Esophagus squamous epithelium (tissue), 5 donors: ENCODE measurements at places on chromosomes 1 and 21.

DNA sequence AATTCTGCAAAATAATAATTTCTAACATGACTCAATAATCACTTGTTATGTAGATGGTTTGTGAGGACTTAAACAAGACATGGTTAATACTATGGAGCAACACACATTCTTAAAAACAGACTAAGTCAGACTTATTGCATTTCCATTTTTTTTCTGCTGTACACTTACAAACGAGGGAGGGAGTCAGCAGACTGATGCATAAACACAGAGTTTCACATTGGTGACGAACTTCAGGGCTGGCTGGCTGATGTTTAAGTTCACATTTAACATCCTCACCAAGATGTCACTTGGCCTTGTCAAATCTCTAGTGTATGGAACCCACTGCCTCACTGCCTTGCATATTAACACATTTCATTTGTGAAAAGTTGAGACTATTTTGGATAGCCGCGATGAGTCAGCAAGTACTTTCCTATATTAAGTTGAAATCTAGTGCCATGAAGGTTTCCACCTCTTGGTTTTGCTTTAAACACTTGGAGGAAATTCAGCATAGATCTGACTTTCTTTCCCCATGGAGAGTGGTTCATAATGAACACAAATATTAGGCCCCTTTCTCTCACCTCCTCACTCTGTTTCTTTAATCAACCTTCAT, 337.5 kb upstream of the RUNX1 start:
- DNase-seq: no peak

DNA sequence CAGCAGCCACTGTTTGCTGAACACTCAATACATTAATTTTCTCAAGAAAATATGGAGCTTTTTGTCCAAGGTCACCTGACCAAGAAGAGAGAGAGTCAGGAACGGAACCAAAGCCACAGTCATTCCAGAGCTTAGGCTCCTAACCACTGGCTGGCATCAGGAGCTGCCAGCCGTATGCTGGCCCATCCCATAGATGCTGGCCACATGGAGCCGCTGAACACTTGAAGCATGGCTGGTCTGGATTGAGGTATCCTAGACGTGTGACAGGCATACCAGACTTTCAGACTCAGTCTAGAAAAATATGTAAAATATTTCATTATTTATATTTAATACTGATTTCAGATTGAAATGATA, 458.7 kb downstream of the MATN1 start:
- DNase-seq: no peak

- DNase-seq: no peak
Observed at GRCh38 chr1:114192328-114192727, 38.7 kb upstream of the SYT6 start.

DNA sequence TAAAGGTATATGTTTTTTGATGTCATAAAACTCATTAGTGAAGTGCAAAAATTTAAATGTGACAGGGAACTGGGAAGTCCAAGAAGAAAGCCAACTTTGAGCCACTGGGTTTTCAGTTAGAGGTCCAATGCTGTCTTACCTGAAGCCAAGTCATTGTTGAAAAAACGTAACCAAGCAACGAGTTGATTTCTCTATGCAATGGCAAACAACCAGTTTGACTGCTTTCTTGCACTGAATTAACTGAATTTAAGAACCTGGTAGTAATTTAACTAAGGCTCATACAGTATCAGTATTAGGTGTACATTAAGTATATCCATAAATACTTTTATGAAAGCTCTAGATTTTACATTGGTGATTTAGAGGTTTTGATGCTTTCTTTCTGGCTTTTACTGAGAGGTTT, 20.2 kb upstream of the S1PR1 start:
- no peak for DNase-seq

- DNase-seq: no peak
Observed at GRCh38 chr21:27132266-27132665, 165.4 kb upstream of the ADAMTS5 start.

DNA sequence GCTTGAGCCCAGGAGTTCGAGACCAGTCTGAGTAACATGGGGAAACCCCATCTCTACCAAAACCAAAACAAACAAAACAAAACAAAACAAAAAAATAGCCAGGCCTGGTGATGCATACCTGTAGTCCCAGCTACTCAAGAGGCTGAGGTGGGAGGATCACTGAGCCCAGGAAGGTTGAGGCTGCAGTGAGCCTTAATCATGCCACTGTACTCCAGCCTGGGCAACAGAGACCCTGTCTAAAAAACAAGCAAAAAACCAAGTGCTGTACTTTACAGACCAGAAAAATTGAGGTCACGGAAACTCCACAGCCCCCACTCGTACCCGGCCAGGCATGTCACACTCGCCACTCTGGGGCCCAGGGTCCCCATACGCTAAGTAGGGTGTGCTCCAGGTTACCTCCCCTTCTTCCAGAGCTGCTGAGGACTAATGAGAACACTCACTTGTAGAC, 22.9 kb downstream of the ATP2B4 start:
- no peak for DNase-seq

DNA sequence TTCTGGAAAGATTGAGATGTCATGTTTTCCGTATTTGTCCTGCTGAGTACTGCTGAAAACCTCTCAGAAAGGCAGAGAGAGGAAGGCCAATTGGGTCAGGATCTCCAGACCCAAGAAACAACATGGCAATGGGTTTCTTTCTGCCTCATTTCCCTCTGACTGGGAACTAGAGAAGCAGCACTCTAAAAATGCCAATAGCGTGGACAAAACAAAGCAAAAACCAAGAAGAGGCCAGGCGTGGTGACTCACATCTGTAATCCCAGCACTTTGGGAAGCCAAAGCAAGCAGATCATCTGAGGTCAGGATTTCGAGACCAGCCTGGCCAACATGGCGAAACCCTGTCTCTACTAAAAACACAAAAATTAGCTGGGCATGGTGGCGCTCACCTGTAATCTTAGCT, 18.3 kb downstream of the TNFRSF9 start:
- DNase-seq: no peak

- DNase-seq: no peak
Observed at GRCh38 chr1:72006092-72006491, 276.2 kb downstream of the NEGR1 start.

DNA sequence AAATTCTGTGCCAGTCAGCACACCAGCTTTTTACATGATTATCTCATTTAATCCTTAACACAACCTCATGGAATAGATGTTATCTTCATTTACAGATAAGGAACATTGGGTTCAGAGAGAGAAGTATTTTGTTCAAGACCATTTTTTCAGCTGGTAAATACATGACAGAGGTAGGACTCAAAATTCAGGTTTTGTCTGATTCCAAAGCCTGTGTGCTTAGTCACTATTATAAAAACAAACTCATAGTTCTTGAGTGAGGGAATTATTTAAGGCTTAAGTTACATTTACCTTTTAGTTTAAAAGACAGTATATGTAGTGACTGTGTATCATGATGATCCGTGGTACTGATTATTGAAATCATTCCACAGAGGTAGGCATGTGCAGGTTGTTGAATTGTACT, 125.2 kb downstream of the MAGI3 start:
- DNase-seq: no peak

DNA sequence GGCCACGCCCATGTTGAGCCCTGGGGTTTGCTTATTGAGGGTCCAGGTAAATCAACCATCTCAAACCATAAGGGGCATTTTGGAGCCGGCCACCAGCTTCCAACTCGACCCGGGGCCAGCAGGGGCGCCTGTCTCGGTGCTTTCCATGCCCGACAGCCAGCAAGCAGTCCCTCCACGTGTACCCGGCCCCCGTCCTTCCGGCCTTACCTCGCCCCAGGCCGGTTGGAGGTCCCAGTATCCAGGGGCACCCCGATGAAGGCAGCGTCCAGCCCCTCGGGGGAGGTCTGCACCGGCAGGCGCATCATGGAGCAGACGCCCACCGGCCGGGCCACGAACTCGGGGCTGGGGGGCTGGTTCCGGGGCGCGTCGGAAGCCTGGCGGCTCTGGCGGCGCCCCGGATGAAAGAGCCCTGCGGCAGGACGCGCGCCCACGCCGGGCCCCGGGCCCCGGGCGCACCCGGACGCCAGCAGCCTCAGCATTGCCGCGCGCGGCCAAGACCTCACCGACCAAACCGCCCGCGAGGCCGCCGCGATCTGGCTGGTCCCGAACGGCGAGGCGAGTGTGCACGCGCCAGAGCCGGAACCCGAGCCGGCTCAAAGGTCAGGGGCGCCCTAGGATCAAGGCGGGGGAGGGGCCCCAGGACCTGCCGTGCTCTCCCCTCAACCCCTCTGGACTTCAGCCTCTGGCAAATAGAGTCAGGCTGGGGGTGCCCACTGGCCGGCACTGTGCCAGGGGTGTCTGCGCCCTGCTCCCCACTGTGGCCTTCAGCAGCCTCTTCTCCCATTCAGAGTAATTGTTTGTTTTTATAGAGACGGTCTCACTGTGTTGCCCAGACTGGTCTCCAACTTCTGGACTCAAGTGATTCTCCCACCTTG, at the start of gene AGMAT:
Gene AGMAT (minus strand): TSS at position 563 of the 875 bp plus-strand sequence. CDS start 84 bp downstream, at position 479.
- no peak for DNase-seq

GRCh38 chr1:199197695-199198094, 558.9 kb downstream of the PTPRC start:
- DNase-seq: no peak

DNA sequence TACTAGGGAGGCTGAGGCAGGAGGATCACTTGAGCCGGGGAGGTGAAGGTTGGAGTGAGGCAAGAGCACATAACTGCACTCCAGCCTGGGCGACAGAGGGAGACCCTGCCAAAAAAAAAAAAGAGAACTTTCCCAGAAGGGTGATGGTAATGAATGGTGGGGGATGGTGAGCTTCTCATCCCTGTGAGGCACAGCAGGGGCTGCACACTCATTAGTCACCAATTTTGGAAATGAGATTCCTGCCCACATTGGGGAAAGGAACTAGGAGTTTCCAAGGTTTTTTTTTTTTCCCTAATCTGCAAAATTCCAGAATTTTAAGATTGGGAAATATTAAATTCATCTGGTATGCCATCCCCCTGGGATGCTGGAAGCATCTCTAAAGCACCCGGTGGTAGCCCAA, 50.2 kb upstream of the SSBP3 start:
- DNase-seq: no peak

- no peak for DNase-seq
Observed at GRCh38 chr1:185244015-185244747, 72.9 kb downstream of the IVNS1ABP start.

GRCh38 chr21:34878940-34879339, 170.2 kb downstream of the RUNX1 start:
- DNase-seq: no peak

GRCh38 chr1:151606384-151606783, 5.5 kb upstream of the SNX27 start:
- DNase-seq: no peak
